Suppressor macrophage (primary cell): ENCODE measurements at places on chromosomes 11 and 22.
A peak's percentile ranks its signal among the peaks of the same experiment; 100 is the strongest.

DNA sequence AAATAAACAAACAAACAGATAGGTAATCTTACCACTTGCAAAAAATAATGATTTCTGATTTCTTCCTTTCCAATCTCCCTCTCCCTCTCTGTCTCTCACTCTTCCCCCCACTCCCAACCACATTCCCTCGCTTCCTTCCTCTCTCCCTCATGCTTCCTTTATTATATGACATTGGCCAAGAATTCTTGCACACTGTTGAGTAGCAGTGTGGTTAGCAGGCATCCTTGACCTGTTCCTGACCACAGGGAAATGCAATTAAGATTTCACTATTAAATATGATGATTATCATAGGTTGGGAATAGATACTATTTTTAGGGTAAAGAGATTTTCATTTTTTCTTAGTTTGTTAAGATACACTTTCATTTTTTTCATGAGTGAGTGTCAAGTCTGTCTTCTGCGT, 14.7 kb upstream of the PLAAT4 start:
- no peak for DNase-seq

GRCh38 chr11:107702109-107702660, 9.7 kb downstream of the SLN start:
- DNase-seq, result no peak

GRCh38 chr11:2794968-2795322, 90.6 kb downstream of the CDKN1C start:
- no peak for DNase-seq

- DNase-seq, result no peak
Measured at GRCh38 chr11:12859872-12860657, 149.1 kb upstream of the RASSF10 start.

GRCh38 chr11:64914123-64914522, 2.9 kb downstream of the ATG2A start:
- DNase-seq, result no peak

DNA sequence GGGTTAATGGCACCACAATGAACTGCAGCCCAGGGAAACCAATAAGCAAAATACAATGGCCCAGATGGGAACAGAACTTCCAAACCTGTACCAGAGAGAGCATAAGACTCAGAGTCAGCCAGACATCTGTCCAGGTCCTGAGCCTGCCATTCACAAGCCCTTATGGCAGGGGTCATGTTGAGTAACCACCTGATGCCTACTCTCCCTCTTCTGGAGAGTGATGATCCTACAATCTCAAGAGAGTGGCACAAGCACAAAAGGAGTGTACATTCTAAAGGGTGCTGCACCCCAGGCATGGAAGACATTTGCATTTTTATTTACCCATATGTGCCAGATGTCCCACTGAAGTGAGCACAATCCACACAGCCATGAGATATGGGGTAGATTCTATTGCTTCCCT, 10.6 kb downstream of the TENM4 start:
- no peak for DNase-seq

- DNase-seq, result no peak
Measured at GRCh38 chr11:125236072-125236825, 71.7 kb downstream of the PKNOX2 start.

DNA sequence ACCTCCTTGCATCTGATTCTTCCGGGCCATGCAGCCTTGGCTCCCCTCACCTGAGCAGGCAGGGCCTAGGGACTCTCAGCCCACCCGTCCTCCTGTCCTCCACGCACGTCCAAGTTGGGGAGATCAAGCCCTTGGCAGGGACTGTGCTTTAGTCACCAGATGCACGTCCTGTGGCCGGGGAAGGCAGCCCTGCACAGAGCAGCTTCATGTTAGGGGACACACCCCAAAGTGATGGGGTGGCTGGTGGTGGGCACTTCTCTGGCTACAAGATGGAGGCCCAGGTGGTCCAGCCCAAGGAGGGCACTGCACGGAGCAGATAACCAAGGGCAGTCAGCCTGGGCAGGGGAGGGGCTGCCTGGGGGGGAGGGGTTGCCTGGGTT, 1.2 kb downstream of the MUC5B start:
- no peak for DNase-seq

GRCh38 chr11:128490092-128490491, 97.3 kb downstream of the ETS1 start:
- no peak for DNase-seq

DNA sequence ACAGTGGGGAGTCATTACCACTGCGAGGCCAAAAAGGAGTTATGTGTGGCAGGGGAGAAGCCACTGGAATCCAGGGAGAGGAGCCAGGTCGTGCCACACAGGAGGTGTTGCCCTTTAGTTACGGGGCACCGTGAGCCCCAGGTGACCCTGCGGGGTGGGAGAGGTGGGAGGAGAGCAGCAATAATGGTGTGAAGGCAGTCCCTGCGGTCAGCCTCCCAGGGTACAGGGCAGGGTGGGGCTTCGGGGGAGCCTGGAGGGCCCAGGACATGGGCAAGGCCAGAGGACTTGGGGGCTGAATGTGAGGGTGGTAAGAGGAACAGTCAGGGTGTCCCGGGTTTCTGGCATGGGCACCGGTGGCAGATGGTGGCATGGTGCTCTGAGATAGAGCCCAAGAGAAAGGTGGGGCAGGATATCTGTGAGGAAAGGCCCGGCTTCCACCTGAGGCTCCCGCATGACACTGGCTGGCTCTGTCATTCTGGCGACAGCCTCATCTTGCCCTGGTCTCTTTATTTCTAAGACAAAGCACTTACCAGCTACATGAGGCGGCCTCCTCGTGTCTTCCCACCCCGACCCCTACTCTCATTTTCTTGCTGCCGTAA, 82.6 kb upstream of the LMO1 start:
- DNase-seq, result no peak

GRCh38 chr11:24963852-24964251, 467.0 kb downstream of the LUZP2 start:
- no peak for DNase-seq

- DNase-seq, result no peak
Measured at GRCh38 chr11:80317612-80318011, 876.8 kb upstream of the TENM4 start.

DNA sequence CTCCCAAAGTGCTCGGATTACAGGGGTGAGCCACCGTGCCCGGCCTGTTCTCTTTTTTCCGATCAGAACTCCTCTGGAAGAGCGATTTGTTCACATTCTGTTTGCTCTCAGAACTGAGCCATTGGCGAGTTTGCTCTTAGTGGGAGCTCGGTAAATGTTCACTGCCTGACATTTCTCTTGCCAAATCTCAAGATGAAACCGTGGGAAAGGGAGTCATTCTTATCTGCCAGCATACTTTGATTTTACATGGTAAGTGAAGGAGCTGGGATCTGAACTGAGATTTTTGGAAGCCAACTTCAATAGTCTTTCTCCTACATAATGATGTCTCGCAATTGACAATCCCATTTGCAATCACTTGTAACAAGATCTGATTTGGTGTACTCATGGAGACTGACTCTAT, 445.8 kb upstream of the ISX start:
- no peak for DNase-seq

DNA sequence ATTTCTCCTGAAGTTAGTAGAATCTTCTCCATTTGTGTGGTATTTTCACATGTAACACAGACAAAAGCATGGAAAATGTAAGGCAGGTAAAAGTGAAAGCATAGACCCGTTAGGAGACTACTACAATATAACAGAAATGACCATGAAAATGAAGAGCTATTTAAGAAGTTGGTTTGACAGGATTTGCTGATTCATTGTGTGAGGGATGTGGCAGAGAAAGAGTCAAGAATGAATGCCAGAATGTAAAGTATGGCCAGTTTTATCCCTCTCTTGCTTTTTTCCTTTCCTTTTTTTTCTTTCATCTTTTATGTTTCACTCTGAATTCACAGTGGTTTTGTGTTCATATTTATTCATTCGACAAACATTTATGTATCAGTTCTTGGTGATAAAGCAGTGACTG, 115.9 kb downstream of the ARFGAP2 start:
- no peak for DNase-seq

DNA sequence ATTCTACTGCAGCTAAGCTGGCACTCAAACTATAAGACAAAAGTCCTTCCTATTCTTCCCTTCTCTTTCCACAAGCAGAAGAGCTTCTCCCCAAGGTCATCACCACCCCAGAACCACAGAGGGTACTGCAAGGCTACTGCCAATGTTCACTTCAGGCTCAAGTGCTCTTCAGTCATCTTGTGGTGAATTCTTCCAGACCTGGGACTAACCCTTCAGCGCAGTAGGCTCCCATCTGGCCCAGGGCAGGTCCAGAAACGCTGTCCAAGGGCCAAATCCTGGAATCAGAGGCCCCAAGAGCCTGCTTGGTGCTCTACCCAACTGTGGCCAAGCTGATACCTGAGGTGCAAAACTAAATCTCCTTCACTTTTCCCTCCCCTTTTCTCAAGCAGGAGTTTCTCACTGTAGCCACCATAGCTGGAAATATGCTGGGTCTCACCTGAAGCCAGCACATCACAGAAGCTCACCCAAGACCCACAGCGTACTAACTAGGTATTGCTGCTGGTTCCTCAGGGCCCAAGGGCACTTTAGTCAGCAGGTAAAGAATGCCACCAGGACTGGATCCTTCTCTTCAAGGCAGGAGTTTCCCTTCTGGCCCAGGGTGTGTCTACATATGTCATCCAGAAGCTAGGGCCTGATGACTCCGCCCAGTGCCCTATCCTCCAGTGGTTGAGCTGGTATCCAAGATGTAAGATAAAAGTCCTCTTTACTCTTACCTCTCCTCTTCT, 27.8 kb downstream of the FCHSD2 start:
- no peak for DNase-seq

GRCh38 chr11:68840661-68841653, 759 bp downstream of the CPT1A start:
- peak; percentile 50 for DNase-seq

GRCh38 chr11:133955945-133956421, 785 bp downstream of the IGSF9B start:
- no peak for DNase-seq
